Colonic mucosa (tissue), 4 donors: ENCODE measurements at places on chromosomes 11 and 22. TPM values are rescaled to one million over a fixed set of nuclear protein-coding genes. Genes with fewer than 3 reads are reported as not detected.

ELF5 gene
- not detected for total RNA-seq

B4GALNT4 gene
- total RNA-seq = 2.0 TPM

OR4D5 gene
- 1.2 TPM for total RNA-seq

FAM89B gene
- 27.4 TPM for total RNA-seq

CARNS1 gene
- total RNA-seq = 0.20 TPM

CDK2AP2 gene
- 142 TPM for total RNA-seq

SCUBE2 gene
- 7.5 TPM for total RNA-seq

CFAP300 gene
- total RNA-seq = 0.45 TPM

SYT7 gene
- total RNA-seq = 8.5 TPM

NPAS4 gene
- total RNA-seq = 0.17 TPM

ZP1 gene
- 0.35 TPM for total RNA-seq

KRTAP5-7 gene
- 0.24 TPM for total RNA-seq
